Activated CD4-positive, CD25-positive, alpha-beta regulatory T cell treated with anti-CD3 and anti-CD28 coated beads, Interleukin-2, amount 50 U/mL, for 24 hours (primary cell): ENCODE measurements at places on chromosomes 4 and X.

- no peak for ATAC-seq
These were observed 33.6 kb downstream of the CHM start for GRCh38 chrX:86013792-86014191.

DNA sequence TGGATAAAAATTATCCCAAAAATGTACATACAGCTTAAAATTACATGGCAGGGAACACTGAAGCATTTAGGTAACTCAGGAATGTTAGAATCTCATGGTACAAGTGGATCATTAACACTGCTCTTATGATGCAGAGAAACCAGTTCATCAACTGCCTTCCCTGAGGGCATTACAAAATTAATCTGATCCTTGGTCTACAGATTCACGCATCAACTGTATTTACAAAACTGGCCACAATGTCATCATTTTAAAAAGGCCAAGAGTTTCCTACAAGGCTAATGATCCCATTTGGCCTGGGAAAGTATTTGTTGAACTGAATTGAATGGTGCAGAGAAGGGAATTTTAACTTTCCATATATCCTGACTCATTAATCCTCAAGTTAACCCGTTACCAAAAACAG lies 84.6 kb downstream of the TSPAN5 start:
- ATAC-seq, result no peak

- ATAC-seq, result no peak
These were observed 29.7 kb upstream of the ADH6 start for GRCh38 chr4:99248714-99249113.

DNA sequence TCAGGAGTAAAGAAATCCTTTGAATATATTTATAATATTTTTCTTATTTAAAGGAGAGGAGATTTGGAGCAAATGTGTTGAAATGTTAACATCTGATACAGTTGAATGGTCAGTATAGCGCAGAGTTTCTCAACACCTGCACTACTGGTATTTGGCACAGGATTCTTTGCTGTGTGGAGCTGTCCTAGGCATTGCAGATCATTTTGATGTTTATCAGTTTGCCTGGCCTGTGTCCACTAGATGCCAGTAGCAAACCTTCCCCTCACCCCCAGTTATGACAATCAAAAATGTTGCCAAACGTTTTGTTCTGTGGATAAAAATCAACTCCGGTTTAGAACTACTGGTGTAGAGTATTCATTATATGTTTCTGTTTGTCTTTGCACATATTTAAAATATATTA lies 765.3 kb upstream of the SLIT2 start:
- no peak for ATAC-seq

DNA sequence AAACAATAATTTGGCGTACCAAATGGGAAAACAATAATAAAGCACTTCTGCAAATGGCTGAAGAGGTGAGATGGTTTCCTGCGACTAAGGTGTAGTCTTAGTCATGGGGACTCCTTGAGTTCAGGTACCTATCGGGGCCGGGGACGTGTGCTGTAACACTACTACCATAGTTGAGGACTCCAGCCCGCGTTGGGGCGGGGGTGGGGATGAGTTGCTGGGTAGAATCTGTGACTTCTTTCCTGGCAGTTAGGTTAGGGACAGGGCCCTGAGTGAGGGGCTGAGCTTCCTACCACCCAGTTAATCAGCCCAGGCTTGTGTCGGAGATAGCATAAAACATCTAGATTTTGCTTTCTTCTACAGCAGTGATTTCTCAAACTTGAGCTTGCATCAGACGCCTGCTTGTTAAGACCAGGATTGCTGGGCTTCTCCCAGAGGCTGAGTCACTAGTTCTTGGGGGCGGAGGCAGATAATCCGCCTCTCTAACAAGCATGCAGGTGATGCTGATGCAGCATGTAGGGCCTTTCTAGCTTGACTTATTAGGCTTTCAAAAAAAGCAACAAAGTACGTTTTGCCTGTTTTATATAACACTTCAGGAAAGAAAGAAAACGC lies 30.2 kb downstream of the RBBP7 start:
- no peak for ATAC-seq

DNA sequence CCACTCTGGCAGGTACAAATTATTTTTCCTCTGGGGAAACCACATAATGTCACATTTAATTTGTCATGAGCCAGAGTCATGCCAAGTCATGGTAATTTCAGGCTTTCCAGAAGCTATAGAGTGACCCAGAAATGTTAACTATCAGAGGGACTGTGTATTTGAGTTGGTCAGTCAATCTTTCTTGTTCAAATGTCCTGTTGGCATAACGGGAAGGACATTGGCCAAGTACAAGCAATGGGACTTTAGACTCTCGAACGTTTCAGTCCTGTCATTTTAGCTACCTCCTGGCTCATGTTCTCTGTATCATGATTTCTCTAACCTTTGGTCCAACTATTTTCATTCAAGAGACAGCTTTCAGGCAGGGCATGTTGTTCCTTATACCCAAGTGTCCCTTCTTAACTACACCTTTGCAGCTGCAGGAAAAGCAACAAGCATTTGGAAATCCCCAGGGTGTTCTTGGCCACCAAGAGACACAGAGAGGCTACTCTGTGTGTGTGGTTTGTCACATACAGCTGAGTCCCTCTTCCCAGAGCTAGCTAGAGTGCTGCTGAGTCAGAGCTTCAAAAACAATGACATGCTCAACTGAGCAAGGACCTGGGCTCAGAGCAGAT lies 142.6 kb downstream of the EGF start:
- no peak for ATAC-seq

GRCh38 chr4:178082906-178083305 lies 640.7 kb upstream of the AGA start:
- ATAC-seq, result no peak

- no peak for ATAC-seq
These were observed 92.2 kb downstream of the MAML3 start for GRCh38 chr4:140061659-140062289.

- no peak for ATAC-seq
These were observed 39.7 kb upstream of the OGT start for GRCh38 chrX:71493111-71493613.

- ATAC-seq, result no peak
These were observed 54.2 kb downstream of the SUPT20HL2 start for GRCh38 chrX:24259544-24260240.

- ATAC-seq, result no peak
These were observed 413.6 kb downstream of the AFF2 start for GRCh38 chrX:148913971-148914370.

DNA sequence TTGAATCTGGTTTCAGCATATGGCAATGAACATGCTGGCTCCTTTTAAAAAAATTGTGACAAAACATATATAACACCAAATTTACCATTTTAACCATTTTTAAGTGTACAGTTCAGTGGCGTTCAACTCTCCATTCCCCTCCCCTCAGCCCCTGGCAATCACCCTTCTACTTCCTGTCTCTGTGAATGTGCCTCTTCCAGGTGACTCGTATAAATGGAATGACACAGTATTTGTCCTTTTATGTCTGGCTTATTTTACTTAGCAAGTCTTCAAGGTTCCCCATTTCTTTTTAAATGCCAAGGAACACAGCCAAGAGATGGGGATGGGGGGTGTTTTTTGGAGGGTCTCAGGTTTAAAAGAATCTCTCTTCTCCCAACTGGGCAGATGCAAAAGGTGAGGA lies 35.4 kb upstream of the BCLAF3 start:
- no peak for ATAC-seq

- no peak for ATAC-seq
These were observed 10.3 kb downstream of the CTBP1 start for GRCh38 chr4:1238676-1239000.

DNA sequence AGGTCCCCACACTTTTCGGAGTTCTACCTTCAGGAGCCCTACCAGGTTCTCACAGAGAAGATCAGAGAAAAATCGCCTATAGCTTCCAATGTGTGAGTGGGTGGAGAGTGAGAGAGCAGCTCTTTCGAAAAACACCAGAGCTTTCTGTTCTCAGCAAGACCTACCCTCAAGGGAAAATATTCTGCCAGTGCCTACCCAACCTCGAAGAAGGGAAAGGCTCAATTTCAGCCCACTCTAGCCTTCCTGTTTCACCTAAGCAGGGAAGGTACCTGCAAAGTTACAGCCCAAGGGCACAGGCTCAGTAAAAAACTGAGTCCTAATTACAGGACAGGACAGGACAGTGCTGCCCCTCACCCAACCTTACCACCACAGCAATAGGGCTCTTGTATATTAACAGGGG lies 104.0 kb upstream of the WDR17 start:
- ATAC-seq, result no peak

DNA sequence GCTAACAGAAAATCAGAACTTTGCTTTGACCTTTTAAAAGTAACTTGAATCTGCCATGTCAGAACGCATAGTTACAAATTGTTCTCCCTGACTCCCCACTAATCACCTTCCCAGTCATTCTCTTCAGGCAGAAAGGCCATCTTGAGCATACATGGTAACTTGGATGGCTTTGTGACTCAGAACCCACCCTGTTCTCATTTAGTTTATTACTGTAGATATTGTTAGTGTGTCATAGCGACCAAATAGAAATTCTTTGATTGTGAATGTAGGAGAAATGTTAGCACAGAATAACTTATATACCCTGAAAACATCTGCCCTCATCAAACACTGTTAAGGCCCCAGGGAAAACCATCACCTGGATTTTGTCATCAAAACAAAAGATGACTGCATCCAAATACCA lies 382.0 kb downstream of the MAGEB5 start:
- no peak for ATAC-seq

- ATAC-seq, result peak; percentile 54
These were observed at the start of gene INPP4B for GRCh38 chr4:142846108-142846728. Gene INPP4B, minus strand, starts transcription at chr4:142846301.

DNA sequence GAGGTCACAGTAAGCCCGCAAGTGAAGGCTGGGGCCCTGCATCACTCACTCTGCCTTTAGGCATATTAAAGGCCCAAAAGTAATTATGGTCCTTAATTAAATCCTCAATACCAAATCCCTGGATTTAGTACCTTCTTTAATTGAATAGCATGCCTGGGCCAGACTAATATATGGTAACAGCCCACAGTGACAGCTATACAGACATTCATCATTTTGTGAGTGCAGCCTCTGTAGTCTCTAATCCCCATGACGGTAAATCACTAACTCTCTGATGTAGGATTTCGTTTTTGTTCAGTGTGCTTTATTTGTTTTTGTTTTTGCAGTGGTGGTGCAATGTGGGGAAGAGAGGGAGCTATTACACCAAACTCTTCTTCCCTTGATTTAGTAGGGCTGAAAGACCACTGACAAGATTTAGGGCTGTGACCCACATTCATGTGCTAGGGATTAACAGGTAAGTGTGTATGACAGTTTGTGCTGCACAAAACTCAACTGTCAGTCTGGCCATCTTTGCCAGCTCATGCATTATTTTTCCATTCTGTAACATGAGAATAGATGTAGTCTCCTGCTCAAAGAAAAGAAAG lies 60.6 kb upstream of the SLC39A8 start:
- ATAC-seq, result no peak

DNA sequence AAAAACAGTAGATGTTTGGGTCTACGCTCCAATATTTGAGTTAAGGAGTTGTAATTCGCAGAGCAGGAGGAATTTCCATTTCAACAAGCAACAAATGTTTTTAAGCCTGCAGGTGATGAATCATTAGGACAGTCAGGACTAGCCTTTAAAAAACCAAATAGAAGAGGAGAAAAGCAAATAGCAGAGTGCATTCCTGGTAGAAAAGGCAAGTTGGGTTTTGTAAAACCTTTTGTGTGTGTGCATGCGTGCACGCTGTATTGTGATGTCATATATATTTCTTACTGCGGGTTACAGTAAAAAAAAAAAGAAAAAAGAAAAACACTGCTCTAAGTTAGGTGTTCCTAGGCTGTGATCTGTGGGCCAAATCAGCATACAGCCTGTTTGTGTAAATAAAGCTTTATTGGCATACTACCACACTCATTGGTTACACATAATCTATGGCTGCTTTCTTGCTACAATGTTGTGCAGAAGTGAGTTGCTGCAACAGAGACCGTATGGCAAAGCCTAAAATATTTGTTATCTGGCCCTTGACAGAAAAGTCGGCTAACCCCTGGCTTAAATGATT lies 135.6 kb downstream of the MID1 start:
- ATAC-seq, result no peak

DNA sequence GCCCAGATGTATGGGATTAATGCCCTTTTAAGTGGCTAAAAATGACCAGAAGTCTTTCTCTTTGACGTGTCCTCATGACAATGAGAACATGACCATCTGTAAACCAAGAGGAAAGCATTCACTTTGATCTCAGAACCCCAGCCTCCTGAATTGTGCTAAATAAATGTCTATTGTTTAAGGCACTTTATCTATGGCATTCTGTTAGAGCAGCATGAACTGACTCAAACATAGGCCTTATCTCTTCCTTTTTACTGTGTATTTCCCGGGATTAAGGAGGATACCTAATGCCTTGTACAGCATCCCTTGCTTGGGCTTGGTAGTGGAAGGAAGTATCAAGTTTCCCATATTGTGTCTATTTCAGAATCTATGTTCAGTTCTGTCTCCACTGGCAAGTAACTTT lies 47.2 kb upstream of the HS3ST1 start:
- ATAC-seq, result no peak

DNA sequence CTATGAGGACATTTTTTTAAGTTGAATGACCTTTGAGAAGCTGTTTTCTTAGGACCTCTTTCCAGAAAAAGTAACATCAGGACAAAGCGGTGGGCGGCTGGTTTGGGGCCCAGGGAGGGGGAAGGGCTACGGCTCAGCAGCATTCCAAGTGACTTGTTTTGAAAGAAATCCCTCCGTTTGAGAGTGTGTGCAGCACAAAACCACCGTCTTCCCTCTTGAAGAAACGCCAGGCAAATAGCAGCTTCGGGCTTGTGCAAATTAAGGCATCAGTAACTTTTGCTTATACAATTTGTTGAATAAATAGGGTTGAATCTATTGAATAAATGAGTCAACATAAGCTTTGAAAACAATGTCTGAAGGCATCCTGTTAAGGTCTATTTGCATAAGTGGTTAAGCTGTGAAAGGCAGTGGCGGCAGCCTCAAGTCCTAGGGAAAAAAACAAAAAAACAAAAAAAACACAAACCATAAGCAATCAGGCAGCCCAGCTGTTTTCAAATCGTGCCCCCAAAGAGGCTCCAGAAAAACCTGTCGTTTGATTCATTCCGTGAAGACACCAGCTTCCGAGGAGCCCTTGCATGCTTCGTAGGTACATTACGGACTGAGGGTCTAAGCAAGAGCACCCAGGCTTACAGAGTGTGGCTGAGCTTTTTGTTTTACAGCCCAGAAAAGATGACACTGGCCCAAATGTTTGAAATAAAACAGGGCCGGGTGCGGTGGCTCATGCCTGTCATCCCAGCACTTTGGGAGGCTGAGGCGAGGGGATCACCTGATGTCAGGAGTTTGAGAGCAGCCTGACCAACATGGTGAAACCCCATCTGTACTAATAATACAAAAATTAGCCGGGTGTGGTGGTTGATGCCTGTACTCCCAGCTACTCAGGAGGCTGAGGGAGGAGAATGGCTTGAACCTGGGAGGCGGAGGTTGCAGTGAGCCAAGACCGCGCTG lies 103.7 kb downstream of the CRLF2 start:
- ATAC-seq, result no peak

DNA sequence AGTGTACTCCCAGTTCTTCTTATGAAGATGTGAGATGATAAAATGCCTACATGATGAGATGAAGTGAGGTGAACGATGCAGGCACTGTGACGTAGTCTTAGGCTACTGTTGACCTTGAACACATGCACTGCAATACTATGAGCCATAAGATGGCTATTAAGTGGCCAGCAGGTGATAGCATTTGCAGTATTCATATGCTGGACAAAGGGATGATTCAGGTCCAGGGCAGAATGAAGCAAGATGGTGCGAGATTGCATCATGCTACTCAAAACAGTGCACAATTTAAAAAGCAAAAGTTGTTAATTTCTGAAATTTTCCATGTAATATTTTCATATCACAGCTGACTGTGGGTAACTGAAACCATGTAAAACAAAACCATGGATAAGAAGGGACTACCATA lies 781.4 kb downstream of the PCDH18 start:
- no peak for ATAC-seq

- ATAC-seq, result no peak
These were observed 563.4 kb downstream of the DACH2 start for GRCh38 chrX:86711531-86712180.

GRCh38 chr4:29861307-29861706 lies 858.9 kb upstream of the PCDH7 start:
- no peak for ATAC-seq
